ENCODE measurements at places on chromosomes 1 and 21.

DNA sequence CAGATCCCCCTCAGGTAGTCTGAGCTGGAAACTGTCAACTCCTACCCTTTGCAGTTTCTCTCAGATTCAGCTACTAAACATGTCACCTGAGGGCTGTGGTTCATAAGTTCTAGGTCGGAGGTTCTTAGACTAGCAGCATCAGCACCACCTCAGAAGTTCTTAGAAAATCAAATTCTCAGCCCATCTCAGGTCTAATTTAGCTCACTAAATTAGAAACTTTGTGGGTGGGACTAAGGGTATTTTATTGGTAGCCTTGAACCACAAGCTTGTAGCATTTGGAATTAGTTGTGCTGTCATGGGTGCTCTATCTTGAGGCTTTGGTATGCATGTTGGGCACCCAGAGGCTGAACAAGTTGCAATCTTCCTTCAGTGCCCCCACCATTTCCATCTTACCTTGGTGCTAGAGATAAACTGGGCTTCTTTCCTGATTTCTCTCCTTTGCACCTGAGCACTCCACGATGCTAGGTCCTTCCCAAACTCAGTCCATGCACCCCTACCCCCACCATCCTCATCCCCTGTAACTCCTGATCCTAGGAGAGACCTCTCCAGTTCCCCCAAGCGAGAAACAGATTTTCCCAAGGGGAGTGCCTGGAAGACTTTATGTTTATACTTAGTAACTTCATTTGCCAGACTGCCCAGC is 54.2 kb downstream of the S1PR1 start:
- DNase-seq = no peak

GRCh38 chr1:174225499-174226204 is 66.3 kb downstream of the RABGAP1L start:
- DNase-seq = no peak

DNA sequence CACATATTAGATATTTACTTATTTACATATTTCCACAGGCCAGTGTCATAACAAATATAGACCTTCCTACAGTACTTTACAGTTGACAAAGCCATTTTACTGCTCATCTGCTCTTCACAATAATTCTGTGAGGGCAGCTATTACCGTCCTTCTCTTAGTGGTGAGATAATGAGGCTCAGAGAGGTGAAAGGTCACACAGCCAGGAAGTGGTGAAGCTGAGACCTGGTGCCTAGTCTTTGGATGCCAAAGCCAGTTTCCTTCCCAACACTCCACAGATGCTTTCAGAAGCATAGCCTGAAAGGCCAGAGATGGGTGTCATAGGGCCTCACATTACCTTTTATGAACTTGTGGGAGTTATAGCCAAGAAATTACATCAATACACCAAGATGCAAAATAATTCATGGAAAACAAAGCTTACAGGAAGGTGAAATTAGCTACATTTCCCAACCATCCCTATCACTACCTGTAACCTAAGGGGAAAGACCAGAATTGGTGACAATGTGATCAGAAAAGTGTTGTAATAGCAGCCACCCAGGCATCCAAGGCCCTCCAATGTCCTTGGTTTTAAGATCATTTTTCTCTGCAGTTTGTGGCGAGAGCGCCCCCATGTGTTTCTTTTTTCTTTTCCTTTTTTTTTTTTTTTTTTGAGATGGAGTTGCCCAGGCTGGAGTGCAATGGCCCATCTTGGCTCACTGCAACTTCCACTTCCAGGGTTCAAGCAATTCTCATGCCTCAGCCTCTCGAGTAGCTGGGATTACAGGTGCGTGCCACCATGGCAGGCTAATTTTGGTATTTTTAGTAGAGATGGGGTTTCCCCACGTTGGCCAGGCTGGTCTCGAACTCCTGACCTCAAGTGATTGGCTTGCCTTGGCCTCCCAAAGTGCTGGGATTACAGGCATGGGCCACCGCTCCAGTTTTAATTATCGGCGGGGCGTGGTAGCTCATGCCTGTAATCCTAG is 26.5 kb upstream of the RPL11 start:
- no peak for DNase-seq

DNA sequence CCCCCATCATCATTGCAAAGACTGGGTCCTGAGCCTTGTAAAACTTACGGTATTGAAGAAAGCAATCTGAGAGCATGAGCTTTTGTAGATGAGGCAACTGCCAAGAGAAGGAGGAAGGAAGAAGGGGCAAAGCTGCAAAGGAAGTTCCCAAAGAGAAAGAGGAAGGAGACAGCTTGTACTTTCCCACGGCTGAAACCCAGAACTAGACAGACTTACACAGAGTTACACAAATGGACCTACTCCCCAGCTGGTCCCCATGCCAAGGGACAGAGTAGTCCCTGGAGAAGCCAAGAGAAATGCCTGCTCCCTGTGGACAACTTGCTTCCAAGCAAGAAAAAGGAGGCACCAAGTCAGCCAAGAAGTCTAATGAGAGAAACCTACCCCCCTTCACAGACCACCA is 22.6 kb downstream of the SLC5A9 start:
- DNase-seq = no peak

DNA sequence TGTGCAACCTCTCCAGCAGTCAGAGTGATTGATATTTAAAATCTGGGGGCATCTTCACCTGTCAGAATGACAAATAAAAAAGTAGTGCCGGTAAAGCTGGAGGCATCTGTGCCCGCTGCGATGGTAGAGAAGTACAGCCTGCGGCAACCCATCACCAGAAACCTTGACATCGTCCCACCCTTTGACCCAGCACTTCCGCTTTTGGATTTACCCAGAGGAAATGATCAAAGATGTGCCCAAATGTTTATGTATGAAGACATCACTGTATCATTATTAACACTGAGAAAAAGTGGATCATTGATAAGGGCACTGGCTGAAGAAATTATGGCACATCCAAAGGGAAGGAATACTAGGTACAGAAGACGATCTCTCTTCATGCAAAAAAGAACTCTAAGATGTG is 96.0 kb downstream of the PGBD5 start:
- no peak for DNase-seq

- no peak for DNase-seq
Measured at GRCh38 chr1:157523774-157524493, 28.4 kb downstream of the FCRL5 start.

- peak; percentile 43 for DNase-seq
Measured at GRCh38 chr1:36691374-36691773, 208.7 kb upstream of the CSF3R start.

DNA sequence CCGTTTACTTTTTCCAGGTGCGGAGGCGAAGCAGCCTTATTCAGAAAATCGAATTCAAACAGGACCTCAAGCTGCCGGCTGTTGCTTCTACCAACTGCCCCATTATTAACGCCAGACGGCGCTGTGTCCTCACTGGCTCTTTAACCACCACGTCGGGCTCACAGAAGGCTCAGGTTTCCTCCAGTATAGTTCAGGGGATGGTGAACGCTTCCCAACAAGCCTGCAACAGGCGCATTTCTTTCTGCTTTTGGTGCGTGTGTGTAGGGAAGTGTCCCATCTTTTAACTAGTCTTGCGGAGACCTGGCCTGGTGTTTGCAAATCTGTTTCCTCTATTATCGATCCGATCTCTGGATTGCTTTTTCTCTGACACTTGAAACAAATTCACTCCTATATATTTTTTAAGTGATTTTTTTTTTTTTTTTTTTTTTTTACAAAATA is 791 bp upstream of the STUM start:
- peak; percentile 57 for DNase-seq

GRCh38 chr1:38045401-38046332 is 926 bp downstream of the POU3F1 start:
- DNase-seq = no peak

GRCh38 chr1:109764561-109765482 is 1.1 kb upstream of the EPS8L3 start:
- no peak for DNase-seq

GRCh38 chr1:89609781-89610456 is 23.0 kb upstream of the LRRC8C start:
- no peak for DNase-seq

GRCh38 chr1:245875581-245876261 is 631.4 kb downstream of the SMYD3 start:
- DNase-seq = no peak

GRCh38 chr21:39346671-39347331 is 2.1 kb downstream of the HMGN1 start:
- no peak for DNase-seq

DNA sequence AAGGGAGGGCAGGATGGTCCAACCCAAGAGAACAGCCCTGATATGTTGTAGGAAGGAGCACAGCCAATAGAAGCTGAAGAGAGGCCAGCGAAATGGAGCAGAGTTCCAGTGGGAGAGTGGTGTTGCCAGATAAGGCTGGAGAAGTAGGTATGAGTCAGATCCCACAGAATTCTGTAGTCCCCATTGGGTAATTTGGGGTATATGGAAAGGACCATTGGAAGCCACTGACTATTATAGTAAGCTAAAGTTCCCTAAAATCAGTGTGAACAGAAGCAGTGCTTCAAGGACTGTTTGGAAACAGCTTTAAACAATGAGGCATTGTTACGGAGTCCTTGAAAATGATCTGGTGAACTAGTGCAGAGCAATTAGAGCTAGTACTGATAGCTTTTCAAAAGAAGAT is 63.0 kb downstream of the DISP1 start:
- DNase-seq = no peak

GRCh38 chr1:193700710-193701355 is 514.4 kb upstream of the B3GALT2 start:
- peak; percentile 86 for DNase-seq

DNA sequence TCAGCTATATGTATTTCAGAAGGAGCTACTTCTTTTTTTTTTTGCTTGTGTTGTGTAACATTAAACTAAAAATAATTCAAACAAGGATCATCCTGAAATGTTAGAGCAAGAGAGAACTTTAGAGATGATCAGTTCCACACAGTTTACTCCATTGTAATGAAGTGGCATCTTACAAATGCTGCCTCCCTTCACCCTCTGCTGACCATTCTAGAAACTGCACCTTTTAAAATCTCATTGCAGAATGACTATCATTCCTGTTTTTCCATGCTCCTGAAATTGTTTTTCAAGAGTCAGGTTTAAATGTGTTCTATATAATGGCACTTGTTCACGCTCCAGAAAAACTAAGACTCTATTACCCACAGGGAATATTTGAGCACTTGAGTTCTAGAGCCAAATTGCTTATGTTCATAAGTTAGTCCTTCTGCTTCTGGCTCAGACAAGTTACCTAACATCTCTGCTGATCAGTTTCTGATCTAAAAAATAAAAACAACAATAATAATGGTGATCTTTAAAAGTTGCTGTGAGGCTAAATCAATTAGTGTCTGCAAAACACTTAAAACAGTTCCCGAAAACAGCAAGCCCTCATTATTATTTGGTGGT is 21.5 kb upstream of the SLC44A5 start:
- DNase-seq = peak; percentile 27

GRCh38 chr1:2314273-2314802 is 77.0 kb downstream of the MORN1 start:
- DNase-seq = no peak

- peak; percentile 78 for DNase-seq
Measured at GRCh38 chr1:1013105-1013921, at the start of gene ISG15. Gene ISG15 (plus strand): TSS chr1:1013497. CDS start chr1:1013574, 77 bp downstream.

- DNase-seq = no peak
Measured at GRCh38 chr1:246599315-246599714, 33.1 kb downstream of the CNST start.

- no peak for DNase-seq
Measured at GRCh38 chr1:174005032-174005431, 17.1 kb downstream of the RC3H1 start.

DNA sequence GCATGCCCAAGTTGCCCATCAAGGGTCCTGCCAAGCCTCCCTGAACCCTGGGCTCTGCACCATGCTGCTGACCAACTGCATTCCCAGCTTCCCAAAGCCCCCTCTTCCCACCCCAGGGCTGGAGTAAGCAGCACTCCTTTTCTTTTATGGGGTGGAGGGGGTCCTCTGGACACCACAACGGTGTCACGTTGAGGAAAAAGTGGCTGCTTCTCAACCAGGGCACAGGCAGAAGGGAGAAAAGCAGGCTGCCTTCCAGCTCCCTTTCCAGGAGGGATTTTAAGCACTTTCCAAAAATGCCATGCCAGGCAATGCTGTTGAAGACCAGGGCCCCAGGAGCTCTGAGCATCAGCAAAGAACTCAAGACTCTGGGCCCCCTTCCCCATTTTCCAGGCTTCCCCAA is 691 bp downstream of the RIMS3 start:
- DNase-seq = no peak

GRCh38 chr1:202143011-202143767 is 1.3 kb downstream of the ARL8A start:
- DNase-seq = no peak

- DNase-seq = peak; percentile 76
Measured at GRCh38 chr1:145706086-145706664, 993 bp downstream of the PDZK1 start.

GRCh38 chr1:244436336-244437085 is 15.2 kb downstream of the ADSS2 start:
- no peak for DNase-seq

- DNase-seq = peak; percentile 98
Measured at GRCh38 chr1:108016451-108016920, 51.5 kb upstream of the VAV3 start.

GRCh38 chr21:35619184-35619583 is 441.1 kb downstream of the SETD4 start:
- peak; percentile 95 for DNase-seq

GRCh38 chr1:53257454-53258081 is 19.2 kb upstream of the MAGOH start:
- DNase-seq = no peak

DNA sequence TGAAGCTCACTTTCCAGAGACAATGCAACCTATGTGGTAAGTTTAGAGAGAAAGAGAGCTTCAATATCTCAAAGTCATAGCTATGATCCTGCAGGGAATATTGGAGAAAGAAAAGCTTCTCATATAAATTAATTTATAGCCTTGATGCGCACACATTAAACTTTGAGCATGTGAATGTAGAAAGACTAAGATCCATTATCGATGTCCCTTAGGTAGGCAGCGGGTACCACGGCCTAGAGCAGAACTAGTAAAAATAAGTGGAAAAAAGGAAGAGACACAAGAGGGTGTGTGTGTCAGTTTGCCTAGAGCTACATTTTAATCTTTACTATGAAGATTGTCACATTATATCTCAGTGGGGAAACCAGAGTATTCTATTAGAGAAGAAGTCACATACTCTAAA is 685.6 kb downstream of the AMY1C start:
- no peak for DNase-seq

DNA sequence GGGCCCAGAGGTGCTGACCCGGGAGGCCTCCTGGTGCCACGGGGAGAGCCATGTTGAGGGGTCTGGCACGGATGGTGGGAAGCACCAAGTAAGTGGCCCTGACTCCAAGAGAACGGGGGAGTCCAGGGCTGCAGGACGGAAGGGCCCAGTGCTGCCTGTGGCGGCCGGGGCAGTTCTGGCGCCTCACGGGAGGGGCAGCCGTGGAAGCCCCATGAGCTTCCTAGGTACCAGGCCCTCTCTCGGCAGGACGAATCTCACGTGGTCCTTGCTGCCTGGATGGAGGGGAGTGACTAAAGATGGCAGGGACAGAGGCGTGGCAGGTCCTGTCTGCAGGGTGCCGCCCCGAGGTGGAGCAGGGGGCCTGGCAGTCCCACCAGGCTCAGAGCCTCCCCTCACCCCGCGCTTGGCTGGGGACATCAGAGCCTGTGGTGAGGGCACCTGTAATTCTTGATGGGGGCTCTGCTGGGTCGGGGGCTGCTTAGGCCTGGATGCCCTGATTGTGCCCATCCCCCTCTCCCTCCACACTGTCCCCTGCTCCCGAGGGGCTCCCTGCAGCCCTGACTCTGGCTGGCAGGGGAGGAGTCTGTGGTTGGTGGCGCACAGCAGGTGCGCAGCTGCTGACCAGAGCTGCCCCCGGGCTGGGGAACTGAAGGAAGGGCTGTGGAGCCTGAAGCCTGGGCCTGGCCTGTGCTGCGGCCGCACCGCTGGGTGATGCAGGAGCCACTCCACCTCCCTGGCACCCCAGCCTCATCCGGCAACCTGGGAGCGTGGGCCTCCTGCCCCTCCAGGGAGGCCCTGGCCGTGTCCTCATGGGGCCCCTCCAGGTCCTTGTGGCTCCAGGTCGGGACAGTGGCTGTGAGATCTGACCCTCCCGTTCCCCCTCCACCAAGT is 31.4 kb downstream of the POFUT2 start:
- no peak for DNase-seq
